Stimulated activated CD8-positive, alpha-beta memory T cell treated with anti-CD3 and anti-CD28 coated beads, Interleukin-2, amount 100 ng/mL, for 1 hour (primary cell): ENCODE measurements at places on chromosomes 5 and 9.

- no peak for DNase-seq
These were observed 164.7 kb downstream of the TUSC1 start for GRCh38 chr9:25513509-25514033.

DNA sequence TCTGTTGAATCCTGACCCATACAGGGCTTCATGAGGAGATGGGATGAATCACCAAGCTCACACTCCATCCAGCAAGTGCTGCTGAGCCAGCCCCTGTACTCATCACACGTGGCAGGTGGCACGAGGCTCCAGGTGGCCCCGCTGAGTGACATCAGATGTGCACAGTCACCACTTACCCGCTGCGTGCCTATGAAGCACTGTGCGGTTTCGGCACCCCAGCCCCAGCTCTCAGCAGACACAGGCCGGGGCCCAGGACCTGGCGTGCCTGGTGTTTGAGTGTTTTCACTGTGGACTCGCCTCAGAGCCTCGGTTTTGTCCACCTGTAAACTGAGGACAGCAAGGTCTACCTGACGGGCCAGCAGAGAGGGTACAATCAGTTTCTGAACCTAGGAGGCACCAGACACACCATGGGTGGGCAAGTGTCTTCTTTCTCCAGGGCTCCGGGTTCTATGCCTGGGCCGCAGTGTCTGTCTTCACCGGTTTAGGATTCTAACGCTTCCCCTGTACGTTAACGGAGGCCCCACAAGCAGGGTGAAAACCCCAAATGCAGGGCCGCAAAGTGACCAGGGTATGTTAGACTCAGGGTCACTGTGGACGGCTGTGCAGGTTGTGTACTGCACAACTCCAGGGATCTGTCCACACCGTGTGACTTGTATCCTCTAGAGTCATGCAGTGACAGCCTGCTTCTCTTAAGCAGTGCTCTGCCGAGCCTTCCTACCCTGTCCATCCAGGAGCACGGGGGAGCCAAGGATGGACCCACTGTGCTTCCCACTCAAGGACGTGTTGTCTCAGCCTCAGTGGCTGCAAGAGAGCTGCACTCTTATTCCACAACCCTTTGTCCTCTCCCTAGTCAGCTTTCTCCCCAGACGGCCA lies 44.3 kb upstream of the COL5A1 start:
- no peak for DNase-seq

DNA sequence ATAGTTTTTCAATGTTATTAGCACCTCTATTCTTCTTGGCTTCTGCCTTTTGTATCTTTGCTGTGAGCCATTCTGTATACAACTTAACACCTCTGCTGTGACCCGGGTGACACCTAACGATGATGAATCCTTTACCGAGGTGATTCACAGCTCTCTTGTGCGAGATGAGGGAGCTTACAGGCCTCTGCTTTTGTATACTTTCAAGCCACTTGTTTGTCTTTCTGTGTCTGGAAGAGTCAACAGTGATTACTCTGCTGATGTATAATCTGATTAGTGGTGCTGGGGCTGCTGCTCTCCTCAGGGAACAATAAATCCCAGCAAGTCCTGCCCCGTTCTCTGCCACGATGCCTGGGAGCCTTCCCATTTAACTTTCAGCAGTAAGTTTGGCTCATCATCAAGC lies 442.9 kb upstream of the SGCD start:
- DNase-seq = no peak

- DNase-seq = no peak
These were observed 212.2 kb downstream of the MTRR start for GRCh38 chr5:8081179-8081578.

DNA sequence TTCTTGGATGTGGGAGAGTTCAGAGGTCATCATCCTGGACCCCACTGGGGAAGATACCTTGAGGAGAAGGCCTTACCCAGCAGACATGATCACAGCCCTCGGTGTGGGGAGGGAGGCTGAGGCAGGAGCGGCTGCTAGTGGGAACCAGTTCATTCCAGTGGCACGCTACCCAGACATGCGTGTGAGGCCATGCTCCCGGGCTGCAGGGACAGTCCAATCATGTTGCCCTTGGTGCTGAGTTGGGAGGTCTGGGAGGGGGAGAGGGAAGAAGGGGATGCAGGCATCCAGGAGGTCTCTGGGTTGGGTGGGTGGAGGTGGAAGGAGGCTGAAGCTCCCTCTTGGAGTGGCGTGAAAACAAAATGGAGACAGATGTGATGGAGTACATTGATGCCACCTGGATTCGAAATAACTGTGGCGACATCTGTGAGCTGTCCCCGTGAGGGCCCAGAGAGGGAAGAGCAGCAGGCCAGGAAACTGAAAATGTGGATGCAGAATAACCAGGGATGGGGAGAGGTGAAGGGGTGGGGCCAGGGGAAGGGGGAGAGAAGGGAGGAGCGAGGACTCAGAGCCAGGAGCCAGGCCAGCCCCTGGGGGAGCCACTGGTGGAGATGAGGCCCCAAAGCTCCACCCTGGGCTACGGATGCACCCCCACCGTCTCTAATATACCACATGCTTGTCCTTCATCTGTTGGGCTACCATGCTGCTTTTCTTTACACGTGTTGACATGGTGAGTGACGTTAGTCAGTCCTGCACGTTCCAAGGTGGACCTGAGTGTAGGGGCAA lies 16.2 kb downstream of the NDUFS6 start:
- DNase-seq = no peak

- no peak for DNase-seq
These were observed 109.2 kb upstream of the SMIM23 start for GRCh38 chr5:171676286-171676944.

GRCh38 chr5:10155897-10156667 lies 93.6 kb downstream of the ATPSCKMT start:
- no peak for DNase-seq

GRCh38 chr9:90514877-90515276 lies 127.7 kb downstream of the DIRAS2 start:
- no peak for DNase-seq

- no peak for DNase-seq
These were observed 23.9 kb upstream of the KIF4B start for GRCh38 chr5:154989626-154990025.

- no peak for DNase-seq
These were observed 379.8 kb downstream of the EFNA5 start for GRCh38 chr5:107290780-107291398.

GRCh38 chr5:54804086-54804485 lies 181.3 kb downstream of the ESM1 start:
- no peak for DNase-seq

DNA sequence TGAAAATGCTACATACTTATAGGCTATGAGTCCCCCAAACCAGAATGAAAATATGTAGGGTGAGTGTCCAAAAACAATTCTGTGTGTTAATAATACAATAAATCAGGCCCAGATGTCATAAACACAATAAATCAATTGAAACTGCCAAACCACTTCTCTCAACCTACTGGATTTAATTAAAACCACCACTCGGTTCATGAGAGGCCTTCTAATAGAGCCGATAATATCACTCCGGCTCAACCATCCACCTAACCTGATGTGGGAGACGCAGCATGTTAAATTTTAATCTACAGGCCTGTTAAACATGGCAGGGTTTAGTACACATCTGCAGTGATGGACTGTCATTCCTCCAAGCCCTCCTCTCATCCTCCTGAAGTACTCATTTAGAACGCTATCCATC lies 734.5 kb upstream of the ZNF608 start:
- no peak for DNase-seq

DNA sequence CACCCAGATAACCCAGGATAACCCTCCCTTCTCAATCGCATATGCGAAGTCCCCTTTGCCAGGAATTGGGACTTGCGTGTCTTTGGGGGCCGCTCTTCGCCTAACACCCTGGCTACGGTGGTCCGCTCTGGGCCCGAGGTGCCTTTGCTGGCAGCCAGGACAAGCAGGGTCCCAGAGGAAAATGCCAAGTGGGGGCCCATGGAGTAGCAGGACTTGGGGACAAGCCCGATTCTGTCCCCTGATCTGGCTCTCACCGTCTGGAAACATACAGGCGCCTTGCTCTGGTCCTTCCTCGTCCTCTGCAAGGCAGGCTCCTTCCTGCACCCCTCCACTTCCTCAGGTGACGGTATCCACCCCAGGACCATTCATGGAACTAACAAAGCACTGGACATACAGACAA lies 78.1 kb upstream of the UNC5A start:
- DNase-seq = no peak
